ENCODE measurements at places on chromosomes 12 and 14. TPM values are rescaled to one million over a fixed set of nuclear protein-coding genes. Genes with fewer than 3 reads are reported as not detected.

DLGAP5 gene
- 18.1 TPM for total RNA-seq

COX8C gene
- total RNA-seq, result not detected

INSM2 gene
- not detected for total RNA-seq

IFNG gene
- total RNA-seq, result not detected

DDX24 gene
- total RNA-seq, result 95.9 TPM

AVPR1A gene
- not detected for total RNA-seq

TSPAN19 gene
- 0.13 TPM for total RNA-seq

PTHLH gene
- total RNA-seq, result 2.3 TPM

SDS gene
- not detected for total RNA-seq

PROX2 gene
- not detected for total RNA-seq

IFNG-AS1 gene
- not detected for total RNA-seq

PIWIL1 gene
- total RNA-seq, result not detected

IFI27 gene
- total RNA-seq, result not detected

DEGS2 gene
- total RNA-seq, result not detected

TMCC3 gene
- 0.08 TPM for total RNA-seq

PARPBP gene
- total RNA-seq, result 11.2 TPM

FAIM2 gene
- total RNA-seq, result 3.5 TPM

GPX2 gene
- not detected for total RNA-seq

AKAP3 gene
- total RNA-seq, result 5.2 TPM

TAS2R10 gene
- 0.40 TPM for total RNA-seq

EFS gene
- 21.6 TPM for total RNA-seq

CLEC7A gene
- total RNA-seq, result under 0.01 TPM

HHIPL1 gene
- 2.6 TPM for total RNA-seq

CCDC175 gene
- not detected for total RNA-seq
